ENCODE measurements at places on chromosomes 5 and 9.
A peak's percentile ranks its signal among the peaks of the same experiment; 100 is the strongest.

DNA sequence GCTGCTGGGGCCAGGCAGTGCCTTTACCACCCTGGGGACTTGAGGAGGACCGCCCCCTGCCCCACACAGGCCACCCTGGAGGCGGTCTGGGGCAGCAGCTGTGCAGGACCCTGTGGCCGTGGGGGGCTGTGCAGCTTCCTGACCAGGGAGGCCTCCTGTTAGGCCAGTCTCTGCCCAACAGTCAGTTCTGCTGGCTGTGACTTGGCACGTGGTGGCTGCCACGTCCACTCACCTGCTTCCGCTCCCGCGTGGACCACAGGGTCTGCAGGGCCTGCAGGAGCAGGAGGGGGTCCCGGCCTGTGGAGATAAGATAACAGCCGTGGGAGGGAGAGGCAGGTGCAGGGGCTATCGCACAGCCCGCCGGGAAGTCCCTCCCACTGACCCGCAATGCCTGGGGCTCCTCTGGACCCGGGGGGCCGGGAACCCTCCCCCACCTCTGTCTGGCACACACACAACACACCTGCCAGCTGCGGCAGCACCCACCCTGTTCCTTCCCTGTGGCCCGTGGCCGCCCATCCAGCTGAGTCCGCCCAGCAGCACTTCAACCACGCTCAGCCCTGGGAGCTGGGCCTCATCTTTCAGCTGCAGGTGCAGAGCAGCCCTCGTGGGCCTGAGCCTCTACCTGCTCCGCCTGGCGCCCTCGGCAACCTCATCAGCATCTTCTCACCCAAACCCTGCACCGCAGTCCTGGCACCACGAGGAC, 39.7 kb downstream of the EXD3 start:
- no peak for DNase-seq

DNA sequence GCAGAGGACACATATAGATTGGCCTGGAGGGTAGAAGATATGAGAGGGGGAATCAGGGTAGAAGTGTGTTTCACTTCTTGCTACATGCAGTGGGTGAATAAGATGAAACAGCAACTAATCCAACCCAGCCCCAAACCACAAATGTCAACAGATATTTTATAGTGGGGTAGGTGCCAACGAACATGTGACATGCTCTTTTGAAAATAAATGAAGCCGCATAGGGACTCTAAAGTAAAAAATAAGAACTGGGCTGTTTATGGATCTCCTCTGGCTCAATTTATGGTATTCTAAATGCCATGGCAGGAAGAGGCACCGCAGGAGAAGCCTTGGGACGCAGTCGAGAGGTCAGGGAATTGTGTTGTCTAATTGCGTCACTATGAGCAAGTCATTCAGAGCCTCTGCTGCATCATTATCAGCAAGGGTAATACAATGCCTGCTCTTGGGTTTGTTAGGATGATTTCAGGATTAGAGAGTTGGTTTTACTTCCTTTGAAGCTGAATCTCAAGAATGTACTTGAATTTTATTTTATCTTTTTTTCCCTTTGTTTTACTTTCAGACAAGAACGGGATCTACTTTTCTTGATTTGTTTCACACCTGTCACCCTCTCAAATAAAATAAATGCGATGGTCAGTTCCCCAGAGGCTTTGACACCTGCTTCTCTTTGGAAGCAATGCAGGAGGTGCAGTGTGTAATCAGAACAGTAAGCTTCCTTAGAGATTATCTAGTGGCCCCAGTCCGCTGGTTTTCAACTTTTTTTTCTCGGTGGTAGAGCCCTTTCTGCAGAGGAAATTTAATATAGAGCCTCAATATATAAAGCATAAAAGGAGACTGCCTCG, 375.6 kb upstream of the CLINT1 start:
- no peak for DNase-seq

GRCh38 chr5:141951332-141951781, 6.6 kb downstream of the PCDH12 start:
- DNase-seq: peak; percentile 70

DNA sequence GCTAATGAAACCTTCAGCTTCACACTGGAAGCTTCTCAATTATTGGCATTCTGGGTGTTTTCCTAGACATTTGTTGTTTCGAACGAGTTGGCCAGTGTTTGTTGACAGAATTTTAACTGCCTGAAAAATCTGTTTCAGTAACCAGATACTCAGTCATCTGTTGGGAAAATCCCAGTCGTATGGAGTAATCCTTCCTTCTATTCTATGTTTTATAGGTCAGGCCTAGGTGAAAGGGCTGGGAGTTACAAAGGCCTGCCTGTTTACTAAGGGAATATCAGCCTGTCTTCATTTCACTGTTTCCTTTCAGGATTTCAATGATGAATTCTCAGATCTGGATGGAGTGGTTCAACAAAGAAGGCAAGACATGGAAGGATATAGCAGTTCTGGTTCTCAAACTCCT, 59.9 kb downstream of the GRAMD2B start:
- no peak for DNase-seq

DNA sequence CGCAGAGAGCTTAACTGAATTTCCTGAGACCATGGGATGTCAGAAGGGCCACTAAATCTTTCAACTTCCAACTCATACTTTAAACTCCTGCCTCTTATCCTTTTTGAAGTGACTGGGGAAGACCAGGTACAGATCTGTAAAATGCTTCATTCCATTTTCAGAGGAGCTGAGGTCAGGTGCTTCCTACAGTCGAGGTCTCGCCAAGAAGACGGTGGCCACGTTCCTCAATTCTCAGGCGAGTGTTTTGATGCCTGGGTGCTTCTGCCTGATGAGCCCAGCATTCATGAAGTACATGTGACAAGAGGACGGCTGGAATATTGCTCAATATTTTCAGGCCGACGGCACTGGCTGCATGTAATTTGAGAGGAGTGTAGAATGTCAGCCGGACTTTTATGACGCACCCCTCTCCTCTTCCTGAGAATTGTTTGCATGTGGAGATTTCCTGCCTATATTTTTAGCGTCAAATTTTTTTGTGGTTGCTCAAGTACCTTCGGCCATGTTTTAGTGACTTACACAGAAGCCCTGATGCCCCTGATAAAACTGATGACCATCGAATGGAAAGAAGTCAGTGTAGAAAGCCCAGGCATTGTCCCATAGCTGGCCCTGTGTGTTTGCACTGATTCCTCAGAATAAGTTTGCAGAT, 38.8 kb upstream of the GLRX start:
- DNase-seq: no peak

- DNase-seq: no peak
Measured at GRCh38 chr5:102638316-102638715, 116.8 kb upstream of the PAM start.

- DNase-seq: no peak
Measured at GRCh38 chr9:26524267-26524666, 368.3 kb downstream of the CAAP1 start.

DNA sequence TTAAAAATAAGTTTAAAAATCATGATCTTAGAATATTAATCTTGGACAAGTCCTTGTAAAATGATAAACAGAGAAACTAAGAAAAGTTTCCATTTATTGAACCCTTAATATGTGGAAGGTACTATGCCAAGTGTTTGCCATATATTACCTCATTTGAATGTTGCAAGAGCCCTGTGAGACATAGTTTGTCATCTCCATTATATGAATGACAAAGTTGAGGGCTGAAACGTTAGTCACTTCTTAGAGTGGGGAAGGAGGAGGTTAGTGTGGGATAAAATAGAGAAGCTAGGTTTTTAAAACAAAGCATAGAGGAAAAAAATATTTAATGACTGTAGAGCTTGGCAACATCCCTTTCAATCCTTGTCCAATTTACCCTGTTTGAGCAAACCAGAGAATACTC, 2.0 kb downstream of the TNC start:
- no peak for DNase-seq

DNA sequence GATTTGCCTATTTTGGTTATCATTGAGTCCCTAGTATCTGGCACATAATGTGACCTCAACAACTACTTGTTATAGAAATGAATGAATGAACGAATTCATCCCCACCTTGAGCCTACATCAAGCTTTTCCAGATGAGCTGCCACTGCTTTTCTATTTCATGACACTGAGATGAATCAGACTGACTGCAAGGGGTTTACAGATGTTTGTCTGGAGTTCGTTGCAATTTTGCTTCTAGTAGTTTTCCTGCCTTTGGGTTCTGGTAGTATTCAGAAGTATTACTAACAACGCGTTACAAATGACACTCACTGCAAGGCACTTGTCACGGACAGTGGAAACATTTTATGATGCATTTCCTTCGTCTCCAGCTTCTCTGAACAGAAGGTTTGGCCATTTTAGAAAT, 222.3 kb downstream of the CD180 start:
- no peak for DNase-seq

DNA sequence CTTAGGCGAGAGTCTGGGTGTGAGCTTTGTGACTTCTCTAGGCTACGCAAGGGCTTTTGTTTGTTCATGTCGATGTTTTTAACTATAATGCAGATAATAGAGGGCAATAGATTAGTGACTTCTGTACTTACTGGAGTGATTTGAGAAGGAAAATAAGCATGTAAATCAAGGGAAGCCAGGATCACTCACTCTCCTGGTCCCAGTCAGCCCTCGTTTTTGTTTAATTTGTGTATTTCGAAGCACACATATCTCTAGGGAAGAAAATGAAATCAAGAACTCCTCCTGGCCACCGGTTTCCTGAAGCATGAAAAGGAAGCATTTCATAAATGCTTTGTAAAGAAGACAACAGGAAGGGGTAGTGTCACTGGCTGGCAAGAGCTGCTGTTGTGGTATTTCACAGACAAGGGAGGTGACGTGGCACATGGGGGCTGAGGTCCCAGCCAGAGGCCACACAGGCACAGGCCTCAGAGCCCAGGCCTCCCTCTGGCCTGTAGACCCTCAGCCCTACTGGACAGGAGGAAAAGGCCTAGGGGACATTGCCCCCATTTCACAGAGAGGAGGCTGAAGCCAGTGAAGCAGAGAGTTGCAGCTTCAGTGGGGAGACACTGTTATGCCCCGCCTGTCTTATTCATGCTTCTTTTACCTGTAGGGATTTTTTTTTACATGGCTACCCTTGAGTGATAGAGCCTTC, 34.1 kb downstream of the IRF1 start:
- DNase-seq: no peak

GRCh38 chr5:33997331-33997983, 10.4 kb downstream of the AMACR start:
- peak; percentile 38 for DNase-seq

DNA sequence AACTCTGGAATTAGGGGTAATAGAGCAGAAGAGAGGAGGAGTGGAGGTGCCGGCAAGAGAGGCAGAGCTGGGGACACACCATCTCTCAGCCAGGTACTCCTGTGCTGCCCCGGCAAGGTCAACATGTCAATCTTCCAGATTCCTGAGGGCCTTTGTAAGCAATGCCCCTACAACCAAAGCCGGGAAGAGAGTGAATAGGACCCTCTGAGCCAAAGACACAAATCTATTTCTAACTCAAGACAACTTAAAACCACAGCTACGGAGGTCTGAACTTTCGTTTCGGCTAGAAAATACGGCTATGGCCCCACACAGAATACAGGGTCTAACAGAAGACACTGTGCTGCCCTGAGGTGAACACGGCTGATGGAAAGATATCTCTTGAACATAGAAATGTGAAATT, 66.6 kb downstream of the SERINC5 start:
- no peak for DNase-seq

GRCh38 chr9:96383165-96383942, at the start of gene SLC35D2:
Gene SLC35D2 (minus strand): TSS chr9:96383711. CDS start chr9:96383634, 77 bp downstream.
- peak; percentile 64 for DNase-seq

- DNase-seq: no peak
Measured at GRCh38 chr9:22054076-22054475, 45.0 kb upstream of the CDKN2B start.

- DNase-seq: no peak
Measured at GRCh38 chr5:135735831-135736230, 98.6 kb upstream of the SLC25A48 start.

DNA sequence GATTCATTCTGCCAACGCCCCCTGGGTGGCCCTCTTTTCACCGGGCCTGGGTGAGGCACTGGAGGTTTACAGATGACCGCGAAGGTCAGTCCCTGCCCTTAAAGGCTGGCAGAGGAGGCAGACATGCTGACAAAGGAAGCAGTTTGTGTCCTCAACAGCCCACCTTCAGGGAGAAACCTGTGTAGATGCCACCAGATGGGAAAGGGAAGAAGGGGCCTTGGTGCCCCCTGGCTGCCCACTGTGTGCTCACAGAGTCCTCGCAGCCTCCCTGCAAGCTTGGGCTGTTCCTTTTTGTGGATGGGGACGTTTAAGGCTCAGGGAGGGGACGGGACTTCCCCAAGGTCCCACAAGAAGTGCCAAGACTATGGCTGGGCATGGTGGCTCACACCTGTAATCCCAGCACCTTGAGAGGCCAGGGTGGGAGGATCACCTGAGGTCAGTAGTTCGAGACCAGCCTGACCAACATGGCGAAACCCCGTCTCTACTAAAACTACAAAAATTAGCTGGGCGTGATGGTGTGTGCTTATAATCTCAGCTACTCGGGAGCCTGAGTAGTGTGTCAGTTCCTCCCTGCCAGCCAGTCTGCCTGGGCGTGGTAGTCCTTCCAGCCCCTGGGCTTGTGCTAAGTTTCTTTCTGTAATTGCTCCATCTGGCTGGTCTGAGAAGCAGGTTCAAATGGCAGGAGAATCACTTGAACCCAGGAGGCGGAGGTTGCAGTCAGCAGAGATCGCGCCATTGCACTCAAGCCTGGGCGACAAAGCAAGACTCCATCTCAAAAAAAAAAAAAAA, 36.2 kb downstream of the NEK6 start:
- DNase-seq: no peak

- no peak for DNase-seq
Measured at GRCh38 chr9:130036099-130036498, 6.9 kb downstream of the FNBP1 start.

GRCh38 chr9:68672215-68672614, 32.8 kb upstream of the PIP5K1B start:
- DNase-seq: no peak

GRCh38 chr9:21684831-21685362, 117.5 kb upstream of the MTAP start:
- DNase-seq: no peak

DNA sequence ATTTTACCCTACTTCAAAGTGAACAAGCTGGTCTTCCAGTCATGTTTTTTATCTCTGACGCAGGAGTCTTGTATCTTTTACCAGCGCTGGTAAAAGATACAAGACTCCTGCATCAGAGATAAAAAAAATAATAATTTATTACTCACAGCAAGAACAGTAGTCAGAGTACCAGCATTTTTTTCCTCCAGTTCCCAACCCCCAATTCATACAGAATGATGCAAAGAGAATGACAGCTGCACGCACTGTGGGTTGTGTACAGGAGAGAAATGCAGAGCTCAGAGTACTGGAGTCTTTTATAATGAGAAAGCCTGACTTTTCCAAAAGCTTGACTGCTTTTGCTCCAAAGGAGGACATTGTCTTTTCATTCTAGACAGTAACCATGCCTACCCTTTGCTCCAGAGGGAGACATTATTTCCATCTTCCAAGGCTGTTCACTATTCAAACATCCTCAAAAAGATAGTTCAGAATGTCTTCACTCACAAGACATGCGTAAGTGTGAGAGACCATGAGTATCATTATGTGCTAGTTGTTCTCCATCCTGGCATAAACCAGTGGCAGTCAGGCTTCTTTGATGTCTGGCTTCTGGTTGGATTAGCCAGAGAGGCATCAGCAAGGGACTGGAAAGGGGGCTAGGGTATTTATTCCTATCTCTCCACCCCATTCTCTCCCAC, 14.3 kb upstream of the RANBP6 start:
- DNase-seq: no peak

Data from endothelial cell (in vitro differentiated cells).